ENCODE measurements at places on chromosomes 3 and 15. TPM values are rescaled to one million over a fixed set of nuclear protein-coding genes. Genes with fewer than 3 reads are reported as not detected.

The CCDC13 gene
- 12.8 TPM for total RNA-seq

The CFAP20DC gene
- total RNA-seq, result 4.3 TPM

The LSAMP gene
- total RNA-seq, result 11.0 TPM

The IGDCC3 gene
- 0.29 TPM for total RNA-seq

DNA sequence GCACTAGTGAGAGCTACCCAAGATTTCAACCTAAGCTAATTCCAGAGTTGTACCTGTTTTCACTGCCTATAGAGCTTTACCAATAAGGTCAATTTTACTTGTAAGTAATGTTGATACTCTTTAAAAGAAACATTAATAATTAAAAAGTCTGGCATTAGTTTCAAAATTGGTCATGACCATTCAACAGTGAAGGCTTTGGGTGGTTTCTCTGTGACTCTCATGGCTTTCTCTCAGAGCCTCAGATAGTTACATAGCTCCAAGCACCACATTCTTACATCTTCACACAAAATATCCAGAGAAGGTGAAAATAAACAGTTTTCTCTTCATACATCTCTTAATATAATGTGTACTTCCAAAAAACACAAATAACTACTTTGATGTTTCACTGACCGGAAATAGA, 61.5 kb upstream of the TCF12 start:
- no peak for DNase-seq

- DNase-seq, result no peak
These were observed 53.3 kb downstream of the EXOG start for GRCh38 chr3:38549486-38549885.

GRCh38 chr15:70589728-70590127, 173.6 kb downstream of the UACA start:
- DNase-seq, result no peak

- DNase-seq, result no peak
These were observed 171.0 kb upstream of the MBNL1 start for GRCh38 chr3:152097770-152098169.

DNA sequence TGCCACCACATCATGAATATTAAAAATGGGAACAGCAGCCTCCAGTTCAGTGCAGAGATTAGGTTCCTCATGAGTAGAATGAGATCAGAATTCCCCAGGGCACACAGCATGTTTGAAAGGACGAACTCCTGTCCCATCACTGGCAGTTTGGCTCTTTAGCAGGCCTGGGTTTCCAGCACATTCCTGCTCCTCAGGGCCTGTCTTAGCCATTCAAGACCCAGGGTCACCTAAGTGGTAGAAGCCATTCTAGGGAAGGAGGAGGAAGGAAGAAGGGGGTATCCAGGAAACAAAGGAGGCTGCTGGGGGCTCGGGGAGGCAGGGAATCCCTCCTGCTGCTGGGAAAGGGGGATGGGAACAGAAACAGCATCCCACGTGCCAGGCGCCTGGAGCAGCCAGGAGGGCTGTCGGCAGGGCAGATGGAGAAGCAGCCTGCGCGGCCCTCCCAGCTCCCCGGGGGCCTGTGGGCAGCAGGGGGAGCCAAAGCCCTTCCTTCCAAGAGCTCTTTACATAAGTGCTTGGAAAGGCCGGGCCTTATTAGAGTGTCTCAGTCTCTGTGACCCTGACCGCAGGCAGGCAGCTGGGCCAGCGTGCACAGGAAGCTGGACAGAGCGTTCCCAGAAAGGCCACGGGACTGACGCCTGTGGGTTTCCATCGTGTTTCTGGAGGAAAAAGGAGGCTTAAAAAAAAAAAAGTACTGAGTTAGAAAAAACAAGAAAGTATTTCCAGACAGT, 24.7 kb downstream of the LOXL1 start:
- DNase-seq, result peak; percentile 94

DNA sequence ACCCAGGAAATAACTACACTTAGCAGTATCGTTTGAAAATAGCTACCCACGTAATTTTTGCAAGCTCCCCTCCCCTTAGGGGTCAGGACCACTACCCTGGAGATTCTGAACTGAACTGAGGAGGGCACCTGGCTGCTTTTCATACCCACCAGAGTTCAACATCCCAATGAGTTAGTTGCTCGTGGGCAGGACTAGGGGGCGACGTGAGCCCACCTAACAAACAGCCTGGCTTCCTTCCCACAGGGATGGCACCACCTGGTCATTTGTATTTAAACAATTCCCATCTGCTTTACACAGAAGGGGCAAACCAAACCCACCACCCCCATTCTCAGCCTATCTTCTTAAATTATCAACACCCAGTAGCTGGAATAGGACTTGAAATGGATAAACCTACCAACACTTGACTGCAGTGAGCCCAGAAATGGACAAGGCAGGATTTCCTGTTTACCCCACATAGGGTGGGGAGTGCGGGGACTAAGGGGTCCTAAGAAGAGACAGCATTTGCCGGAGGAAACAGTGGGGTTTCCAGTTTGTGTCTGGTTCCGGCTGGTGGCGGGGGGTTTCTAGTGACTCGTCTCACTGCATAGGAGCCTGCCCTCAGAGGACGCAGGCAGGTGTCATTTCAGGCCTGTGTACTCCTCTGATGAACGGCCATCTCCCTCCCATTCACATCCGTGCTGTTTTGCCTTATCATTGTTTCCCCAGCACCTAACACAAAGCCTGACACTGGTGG, 11.6 kb upstream of the VGLL4 start:
- no peak for DNase-seq

DNA sequence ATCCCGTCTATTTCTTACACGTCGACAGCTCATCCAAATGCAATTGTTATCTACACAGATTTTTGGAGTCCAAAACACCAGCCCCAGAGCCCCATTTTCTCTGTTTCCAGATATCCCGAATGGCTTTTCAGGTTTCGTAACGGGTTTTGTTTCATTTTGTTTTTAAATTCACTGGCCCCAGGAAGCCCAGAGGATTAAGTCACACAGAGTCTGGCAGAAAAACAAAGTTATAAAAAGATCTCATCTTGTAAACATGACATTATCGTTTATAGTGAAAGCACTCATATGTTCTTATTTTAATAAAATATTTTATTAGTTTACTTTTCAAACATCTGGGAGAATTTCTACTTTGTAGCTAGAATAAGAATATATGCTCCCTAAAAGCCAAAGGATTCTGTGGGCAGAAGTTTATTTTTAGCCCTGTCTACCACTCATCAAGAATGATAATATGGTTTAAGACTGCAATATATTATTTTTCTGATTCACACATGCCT, 149.3 kb upstream of the SLC2A2 start:
- DNase-seq, result no peak

DNA sequence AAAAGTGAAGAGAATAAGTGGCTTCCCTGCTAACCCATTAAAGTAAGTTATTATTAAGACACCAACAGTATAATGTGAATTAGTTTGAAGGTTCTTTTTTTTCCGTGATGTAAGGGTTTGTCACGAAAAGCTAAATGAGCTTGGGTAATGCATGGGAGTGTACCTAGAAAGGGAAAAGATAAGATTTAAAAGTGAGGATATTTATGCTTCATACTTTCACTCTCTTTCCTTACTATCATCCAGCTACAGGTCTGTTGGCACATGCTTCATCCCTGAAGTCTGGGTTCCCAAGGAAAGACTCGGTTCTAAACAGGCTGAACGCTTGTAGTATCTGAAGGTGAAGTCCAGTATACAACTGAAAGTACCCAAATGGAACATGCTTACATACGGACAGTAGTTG, 26.9 kb upstream of the RIOX2 start:
- DNase-seq, result no peak

- no peak for DNase-seq
These were observed 297.0 kb upstream of the EPHA3 start for GRCh38 chr3:88810455-88810854.

GRCh38 chr3:42489116-42489936, 13.1 kb upstream of the VIPR1 start:
- DNase-seq, result peak; percentile 24

DNA sequence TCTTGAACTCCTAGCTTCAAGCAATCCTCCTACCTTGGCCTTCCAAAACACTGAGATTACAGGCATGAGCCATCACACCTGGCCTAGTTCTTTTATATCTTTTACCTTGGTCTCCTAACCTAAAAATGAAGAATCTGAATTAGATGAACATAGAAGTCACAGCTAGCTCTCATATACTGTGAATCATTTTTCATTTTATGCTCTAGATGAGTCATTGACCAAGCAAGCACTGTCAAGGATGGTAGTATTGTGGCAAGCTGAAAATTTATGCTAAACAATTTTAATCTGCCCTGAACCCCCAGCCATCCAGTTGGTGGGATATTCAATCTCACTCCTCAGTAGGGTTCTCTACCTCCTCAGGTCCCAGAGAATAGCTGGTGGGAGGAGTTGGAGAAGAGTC, 48.3 kb upstream of the DNAJC13 start:
- no peak for DNase-seq

DNA sequence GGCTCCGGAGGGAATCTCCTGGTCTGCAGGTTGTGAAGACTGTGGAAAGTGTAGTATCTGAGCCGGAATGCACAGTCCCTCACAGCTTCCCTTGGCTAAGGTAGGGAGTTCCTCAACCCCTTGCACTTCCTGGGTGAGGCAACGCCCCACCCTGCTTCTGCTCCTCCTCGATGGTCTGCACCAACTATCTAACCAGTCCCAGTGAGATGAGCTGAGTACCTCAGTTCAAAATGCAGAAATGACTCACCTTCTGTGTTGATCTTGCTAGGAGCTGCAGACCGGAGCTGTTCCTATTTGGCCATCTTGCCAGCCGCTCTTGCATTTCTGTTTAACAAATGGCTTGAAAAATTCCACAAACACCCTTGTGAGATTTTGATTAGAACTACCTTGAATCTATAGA, 156.1 kb downstream of the STXBP5L start:
- no peak for DNase-seq

DNA sequence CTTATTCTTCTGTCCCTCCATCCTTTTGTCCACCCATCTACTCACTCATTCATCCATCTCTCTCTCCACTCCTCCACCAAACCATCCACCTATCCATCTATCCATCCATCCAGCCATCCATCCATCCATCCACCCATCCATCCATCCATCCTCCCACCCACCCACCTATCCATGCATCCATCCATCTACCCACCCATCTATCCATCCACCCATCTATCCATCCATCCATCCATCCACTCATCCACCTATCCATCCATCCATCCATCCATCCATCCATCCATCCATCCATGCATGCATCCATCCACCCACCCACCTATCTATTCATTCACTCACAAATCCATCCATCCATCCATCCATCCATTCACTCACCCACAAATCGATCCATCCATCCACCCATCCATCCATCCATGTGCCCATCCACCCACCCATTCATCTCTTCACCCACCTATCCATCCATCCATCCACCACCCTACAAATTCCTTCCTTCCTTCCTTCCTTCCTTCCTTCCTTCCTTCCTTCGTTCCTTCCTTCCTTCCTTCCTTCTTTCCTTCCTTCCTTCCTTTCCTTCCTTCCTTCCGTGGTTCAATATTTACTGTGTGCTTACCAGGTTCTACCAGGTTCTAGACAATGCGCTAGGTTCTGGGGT, 17.3 kb downstream of the ATP2B2 start:
- no peak for DNase-seq

DNA sequence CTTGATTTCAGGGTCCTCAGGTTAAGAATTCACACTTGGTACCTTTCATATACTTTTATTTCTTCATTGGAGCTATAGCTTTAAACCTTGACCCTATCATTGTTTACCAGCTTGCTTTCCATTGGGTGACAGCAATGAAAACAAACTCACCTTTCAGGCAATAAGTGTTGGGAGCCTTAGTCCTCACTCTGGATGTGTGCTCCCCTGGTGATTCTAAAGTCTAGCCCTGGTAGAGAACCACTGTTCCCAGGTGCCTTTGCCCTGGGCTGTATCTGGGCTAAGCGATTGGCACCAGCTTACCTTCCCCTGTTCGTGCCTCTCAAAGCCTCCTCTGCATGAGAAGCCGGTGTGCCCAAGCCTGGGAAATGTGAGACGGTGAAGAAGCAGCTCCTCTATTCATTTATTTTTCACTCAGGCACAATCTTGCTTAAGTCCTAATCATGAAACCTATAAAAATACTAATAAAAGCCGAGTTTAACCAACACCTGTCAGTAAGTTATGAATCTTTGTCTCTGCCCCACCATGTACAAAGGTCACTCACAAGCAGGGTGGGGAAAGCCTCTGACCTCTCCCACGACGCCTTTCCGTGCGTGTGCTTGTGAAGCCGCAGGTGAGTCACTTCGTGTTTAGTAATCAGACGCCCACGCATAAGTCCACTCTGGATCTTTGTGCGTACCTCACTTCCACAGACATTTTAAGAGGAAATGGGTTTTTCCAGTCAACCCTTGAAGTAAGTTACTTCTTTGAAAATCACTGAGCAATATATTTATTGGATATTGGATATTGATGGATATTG, 12.8 kb upstream of the ARRDC4 start:
- DNase-seq, result no peak

Measured in upper lobe of left lung (tissue), 6 donors.